ENCODE measurements at places on chromosomes 5 and 9.

GRCh38 chr9:76642701-76643209, 121.5 kb upstream of the PCA3 start:
- DNase-seq: no peak

GRCh38 chr9:3292311-3292710, 233.5 kb downstream of the RFX3 start:
- DNase-seq: no peak

GRCh38 chr5:78005021-78005785, 229.1 kb upstream of the TBCA start:
- DNase-seq: no peak

DNA sequence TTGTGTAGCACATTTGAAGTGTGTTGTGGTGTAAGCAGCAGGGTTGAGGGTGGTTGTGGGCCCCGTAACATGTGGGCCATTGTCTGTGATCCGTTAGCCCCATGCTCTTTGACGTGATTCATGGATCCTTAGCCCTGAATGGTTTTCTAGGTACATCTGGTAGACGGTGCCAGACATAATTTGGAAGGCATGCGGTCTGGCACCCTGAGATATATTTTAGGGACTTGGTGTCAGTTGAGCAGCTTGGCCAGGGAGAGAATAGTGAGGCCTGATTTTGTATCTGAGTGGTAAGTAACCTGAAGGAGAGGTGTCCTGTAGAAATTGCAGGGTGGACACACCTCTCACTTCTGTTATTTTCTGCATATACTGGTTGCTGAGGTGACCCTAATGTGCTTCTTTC, 10.9 kb downstream of the SH3GL2 start:
- no peak for DNase-seq

All from stimulated activated CD4-positive, alpha-beta T cell treated with anti-CD3 and anti-CD28 coated beads, Interleukin-12 subunit alpha, Interleukin-12 subunit beta, amount 100 ng/mL, for 4 hours (primary cell).